ENCODE measurements at places on chromosomes 5 and 9.

DNA sequence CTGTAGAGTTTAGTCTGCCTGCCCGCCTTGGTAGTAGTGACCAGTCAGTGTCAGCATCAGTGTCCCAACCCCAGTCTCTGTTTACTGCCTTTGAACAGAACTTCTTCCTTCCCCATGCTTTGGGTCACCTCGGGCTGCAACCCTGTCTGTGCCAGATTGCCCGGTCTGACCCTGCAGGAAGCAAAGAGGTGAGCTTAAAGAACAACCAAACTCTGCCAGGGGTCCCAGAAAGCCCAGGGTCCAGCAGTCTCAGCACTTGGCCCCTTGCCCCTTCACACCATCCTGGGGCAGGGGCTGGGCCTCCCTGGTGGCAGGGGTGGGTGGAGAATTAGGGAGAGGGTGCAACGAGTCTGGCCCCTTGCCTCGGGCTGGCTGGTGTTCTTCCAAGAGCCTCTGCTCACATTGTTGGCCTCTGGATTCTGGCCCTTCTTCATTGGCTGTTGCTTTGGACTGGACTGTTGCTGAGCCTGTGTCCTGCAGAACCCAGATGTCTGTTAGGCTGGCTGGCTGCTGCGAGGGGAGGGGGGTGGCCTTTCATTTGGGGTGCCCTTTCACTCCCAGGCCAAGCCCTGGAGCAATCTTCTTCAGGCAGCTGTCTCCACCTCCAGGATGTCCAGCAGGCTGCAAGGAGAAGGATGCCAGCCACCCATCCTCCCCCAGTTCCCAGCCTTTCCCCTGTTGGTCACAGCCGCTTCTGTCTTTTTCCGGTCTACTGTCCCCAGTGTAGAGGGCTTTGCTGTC lies 51.2 kb downstream of the SAR1B start:
- no peak for DNase-seq

DNA sequence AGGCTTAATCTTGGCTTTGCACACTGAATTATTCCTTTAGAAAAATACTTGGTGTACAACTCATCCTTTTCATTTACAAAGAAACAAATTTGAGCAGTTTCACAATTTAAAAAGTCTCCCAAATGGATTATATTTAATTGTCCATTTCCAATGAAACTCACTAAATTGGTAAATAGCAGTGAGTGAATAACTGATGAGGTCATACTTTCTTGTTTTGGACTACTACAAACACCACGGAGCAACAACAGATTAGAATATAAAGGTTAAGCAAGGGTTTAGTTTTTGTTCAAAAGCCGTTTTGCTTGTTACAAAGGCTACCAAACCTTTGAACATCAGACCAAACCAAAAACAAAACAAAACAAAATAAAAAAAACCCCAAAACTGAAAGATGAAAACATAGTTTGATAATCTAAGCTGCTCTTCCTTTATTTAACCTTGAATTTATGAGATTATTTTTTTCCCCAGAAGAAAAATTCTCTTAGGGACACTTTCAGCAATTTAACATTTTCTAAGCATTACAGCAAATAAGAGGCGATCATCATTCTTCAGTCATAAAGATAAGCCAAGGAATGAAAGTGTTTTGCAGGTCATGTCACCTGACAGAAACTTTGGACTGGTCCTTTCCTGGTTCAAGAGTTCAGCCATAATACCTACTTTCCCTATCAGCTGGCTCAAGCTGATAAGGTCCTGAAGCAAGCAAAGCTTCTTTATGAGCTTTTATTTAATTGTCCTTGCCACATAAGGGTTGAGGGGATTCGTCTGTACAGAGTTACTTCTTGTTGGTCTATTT lies 99.7 kb upstream of the CDKN2B start:
- no peak for DNase-seq

- DNase-seq = no peak
Observed at GRCh38 chr5:172825610-172826204, 8.3 kb upstream of the ERGIC1 start.

GRCh38 chr9:137176302-137177182 lies 4.7 kb upstream of the TMEM210 start:
- DNase-seq = no peak

DNA sequence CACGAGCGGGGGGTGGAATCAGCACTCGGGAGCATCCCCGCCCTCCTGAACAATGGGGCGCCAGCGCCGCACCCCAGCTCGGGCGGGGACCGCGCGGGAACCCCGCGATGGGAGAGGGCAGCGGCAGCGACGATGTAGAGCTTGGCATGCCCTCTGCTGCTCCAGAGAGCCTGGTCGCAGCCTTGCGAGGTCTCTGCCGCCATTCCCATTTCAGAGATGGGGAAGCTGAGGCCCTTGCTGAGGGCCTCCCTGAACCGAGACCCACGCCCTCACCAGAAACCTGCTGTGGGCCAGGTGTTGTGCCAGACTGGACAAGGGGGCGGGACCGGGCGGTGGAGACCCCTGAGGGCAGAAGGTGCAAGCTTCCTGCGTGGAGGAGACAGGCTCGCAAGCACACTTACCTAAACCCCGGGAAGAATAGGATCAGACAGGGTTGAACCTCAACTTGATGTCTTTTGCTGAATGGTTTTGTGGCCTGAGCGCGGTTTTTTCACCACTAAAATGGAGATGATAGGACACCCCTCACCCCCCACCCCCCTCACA lies 647 bp upstream of the MEGF9 start:
- no peak for DNase-seq

DNA sequence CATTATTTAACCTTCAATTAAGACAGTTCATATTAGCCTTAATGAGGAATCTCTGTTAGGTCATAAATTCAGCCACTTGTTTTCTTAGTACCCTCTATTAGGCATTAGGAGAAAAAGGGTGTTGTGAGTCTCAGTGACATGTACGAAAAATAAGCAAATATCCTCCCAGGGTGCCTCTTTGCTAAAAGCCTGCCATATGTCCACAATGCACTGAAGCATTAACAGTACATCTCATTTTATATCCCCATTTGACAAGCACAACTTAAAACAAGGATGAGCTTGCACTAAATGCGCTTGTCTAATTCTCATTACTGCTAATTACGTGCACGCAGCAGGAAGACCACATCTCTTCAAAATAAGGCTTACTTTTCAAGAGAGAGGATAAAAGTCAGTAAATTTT lies 48.4 kb upstream of the SRFBP1 start:
- no peak for DNase-seq

DNA sequence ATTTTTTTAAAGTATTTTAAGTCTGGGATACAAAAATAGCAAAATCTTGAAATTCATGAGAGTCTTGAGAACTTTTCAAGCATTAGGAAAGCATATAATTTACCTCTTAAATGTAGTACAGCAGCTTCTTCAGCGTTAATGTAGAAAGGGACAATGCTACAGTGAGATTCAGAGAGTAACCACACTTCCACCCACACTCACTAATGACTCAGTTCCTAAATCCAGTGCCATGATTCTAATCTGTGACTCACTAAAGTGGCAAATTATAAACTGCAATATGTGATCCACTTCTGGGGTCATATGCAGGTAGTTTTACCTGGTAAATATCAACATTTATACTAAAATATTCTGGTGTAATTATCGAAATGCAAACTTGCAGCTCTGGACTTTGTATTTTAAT lies 434.5 kb upstream of the TUSC1 start:
- DNase-seq = no peak

GRCh38 chr9:125439434-125440272 lies 178.0 kb downstream of the GAPVD1 start:
- no peak for DNase-seq

DNA sequence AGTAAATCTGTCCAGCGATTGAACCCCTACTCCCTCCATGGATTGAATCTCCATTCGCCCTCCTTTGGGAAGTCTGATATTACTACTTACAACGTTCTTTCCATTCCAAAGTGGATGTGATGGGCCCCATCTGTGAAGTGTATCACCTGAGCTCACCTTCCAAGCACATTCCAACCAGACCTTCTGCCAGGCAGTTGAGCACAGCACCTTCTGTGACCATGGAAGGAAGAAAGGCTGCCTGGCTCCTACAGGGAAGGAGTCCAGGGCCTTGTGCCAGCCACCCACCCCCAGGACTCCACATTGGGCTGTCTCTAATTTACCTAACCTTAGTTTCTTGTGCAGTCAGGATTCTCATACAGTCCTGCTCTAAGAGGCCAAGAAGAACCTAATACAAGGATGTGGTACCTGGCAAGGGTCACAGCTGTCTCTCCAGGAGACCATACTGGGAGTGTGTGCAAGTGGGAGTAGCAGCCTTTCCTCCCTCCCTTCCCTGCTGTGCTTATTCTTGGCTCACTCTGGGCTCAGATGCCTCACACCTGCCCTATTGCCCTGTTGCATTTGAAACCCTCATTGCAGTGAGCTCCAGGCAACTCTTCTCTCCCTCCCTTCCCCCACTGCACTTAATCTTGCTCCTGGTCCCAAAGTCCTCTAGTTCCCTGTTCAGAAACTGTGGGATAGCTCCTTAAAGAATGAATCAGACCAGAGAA lies 116.1 kb downstream of the NRG2 start:
- no peak for DNase-seq

DNA sequence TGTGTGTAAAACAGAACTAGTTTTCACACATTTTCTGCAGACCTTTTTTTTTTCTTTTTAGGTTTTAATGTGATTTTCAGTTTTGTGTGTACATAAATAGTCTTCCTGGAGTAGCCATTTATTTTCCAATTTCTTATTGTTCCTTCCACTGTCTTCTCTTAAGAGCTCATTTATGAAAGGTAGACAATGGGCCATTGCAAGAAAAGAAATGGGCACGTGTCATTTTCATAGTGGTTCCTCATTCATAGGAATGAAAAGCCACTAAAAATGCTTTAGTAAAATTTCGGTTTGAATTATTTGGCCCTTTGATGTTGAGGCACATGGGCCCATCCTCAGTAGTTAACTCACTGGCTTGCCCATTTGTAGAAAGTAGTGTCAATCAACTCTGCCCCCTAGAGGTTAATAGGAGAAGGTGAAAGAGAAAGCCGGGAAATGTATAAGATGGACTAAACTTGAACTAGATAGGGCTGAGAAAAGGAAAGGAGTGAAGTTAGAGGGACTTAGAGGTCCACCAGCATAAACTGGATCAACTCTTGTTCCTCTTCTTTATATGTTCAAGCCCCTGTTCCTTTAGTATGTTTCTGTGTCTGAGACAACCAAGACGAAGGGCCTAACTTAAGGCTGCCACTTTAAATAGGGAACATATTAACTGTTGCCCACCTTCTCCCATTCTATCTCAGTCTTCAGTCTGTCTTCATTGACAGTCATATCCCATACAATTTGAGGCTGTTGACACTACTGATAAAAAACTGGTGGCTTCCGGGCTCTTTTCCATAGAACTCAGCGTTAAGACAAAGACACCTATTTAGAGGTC lies 72.6 kb downstream of the SMARCA2 start:
- no peak for DNase-seq

DNA sequence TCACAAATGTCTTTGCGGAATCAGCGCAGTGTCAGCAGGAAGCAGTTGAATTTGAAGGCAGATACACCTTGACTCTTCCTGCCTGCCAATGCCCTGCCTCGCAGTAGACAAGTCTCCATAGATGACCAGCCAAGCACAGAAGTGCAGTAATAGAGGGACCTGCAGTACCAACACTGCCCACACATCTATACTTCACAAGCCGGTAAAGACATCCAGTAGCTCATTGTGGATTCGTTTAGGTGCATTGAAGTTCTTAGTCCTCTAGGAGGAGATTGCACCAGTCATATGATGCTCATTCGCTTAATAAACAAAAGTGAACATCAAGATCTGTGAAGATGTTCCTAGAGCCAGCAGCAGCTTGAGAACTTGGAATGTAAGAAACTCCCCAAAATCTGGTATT lies 7.1 kb upstream of the IFNA2 start:
- DNase-seq = no peak

- no peak for DNase-seq
Observed at GRCh38 chr5:7039074-7039473, 325.8 kb downstream of the TENT4A start.

DNA sequence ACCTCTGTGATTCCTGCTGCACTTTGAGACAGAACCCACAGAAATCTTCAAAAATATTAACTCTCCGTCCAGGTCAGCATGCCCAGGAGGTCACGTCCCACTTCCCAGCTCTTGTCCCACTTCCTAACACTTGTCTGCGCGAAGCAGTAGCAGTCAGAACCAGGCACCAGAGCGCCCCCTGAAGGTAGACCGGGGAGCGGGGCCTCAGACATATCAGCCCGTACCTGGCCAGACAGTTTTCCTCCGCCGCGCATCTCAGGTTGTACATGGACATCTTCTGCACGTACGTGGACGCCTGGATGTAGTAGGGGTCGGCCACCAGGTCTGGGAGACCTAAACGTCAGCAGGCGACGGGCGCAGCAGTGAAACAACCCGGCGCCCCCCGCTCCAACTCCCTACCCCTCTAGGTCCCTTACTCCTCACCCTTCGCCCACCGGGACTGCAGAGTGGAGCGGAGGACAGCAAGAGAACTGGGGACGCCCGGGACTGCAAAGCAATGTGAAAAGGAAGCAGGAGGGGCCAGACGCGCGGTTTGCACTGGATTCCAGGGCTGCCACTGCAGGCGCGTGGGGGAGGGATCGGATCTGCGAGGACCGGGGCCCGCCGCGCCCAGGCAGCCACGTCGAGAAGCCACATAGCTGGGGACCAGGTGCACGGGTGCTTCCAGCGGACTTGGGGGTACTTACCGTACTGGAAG lies 1.2 kb downstream of the LOX start:
- no peak for DNase-seq

GRCh38 chr9:81037889-81038288 lies 651.5 kb downstream of the TLE1 start:
- no peak for DNase-seq

DNA sequence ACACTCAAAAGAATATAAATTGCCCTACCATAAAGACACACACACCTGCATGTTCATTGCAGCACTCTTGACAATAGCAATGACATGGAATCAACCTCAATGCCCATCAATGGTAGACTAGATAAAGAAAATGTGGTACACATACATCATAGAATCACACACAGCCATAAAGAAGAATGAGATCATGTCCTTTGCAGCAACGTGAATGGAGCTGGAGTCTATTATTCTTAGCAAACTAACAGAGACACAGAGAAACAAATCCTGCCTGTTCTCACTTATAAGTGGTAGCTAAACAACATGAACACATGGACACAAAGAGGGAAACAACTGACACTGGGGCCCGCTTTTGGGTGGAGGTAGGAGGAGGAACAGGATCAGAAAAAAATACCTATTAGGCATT lies 2062.2 kb upstream of the CDH6 start:
- DNase-seq = no peak

DNA sequence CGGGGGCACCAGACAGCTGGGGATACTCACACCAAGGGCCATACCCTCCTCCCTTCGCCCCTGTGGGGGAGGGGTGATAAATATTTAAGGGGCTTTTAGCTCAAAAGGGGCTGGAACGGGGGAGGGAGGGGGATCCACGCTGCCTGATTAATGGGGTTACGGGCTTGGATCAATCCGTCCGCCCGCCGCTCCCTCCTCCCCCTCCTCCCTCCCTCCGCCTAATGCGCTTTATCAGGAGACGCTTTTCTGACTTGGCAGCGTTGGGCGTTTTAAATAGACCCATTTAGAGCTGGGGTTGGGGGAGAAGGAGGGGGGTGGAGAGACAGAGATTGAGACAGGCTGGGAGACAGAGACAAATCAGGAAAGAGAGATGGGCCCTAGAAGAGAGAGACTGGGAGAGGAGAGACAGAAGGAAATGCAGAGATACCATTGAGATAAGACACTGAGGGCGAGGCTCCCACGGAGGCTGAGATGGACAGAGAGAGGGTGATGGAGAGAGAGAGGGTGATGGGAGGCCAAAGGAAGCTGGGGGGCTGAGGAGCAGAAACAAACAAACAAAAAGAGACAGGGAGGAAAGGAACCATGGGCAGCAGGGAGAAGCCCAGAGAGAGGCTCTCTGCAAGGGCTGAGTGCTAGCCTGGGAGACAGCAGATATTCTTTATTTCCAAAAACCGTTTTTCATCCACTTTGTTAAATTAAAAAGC lies 10.3 kb downstream of the CNTFR start:
- no peak for DNase-seq

GRCh38 chr5:175321927-175322532 lies 122.0 kb downstream of the DRD1 start:
- no peak for DNase-seq

Measured in HS-27A (cell line).